ENCODE measurements at places on chromosomes 16 and 17.

DNA sequence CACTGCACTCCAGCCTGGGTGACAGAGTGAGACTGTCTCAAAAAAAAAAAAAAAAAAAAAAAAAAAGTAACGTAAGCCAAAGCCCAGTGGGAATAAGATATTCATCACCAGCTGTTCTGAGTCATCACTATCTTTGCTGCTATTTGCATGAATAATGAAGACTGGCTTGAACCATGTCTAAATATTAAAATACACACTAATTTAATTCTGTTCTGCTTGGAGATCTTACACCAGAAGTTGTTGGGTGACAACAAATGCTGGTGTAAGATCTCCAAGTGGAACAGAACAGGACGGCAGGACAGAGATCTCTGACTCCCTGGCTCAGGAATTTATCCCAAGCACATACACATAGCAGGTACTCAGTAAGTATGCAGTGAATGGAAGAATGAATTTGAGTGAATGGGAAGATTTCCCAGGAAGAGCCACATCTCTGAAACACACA lies 19.6 kb downstream of the DNAH17 start:
- no peak for DNase-seq

GRCh38 chr16:72174726-72175125 lies 2.8 kb upstream of the PMFBP1 start:
- DNase-seq, result no peak

DNA sequence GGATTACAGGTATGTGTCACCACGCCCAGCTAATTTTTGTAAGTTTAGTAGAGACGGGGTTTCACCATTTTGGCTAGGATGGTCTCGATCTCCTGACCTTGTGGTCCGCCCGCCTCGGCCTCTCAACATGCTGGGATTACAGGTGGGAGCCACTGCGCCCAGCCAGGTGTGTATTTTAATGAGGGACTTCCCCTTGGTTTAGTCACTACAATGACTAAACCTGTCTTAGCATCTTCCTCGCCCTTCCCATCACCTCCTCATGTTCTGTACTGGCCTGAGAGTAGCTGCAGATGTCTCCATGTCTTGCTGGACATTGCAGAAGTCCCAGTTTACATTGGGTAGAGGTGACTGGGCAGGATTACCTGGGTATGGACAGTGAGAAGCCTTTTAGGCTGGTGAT lies 9.6 kb downstream of the SLC7A6 start:
- no peak for DNase-seq

GRCh38 chr16:25083065-25083464 lies 28.5 kb upstream of the LCMT1 start:
- DNase-seq, result no peak

GRCh38 chr16:57277586-57277985 lies 6.9 kb downstream of the PLLP start:
- DNase-seq, result peak; percentile 31

- DNase-seq, result no peak
Observed at GRCh38 chr16:51641191-51641765, 490.2 kb upstream of the SALL1 start.

- no peak for DNase-seq
Observed at GRCh38 chr17:49157784-49158183, 25.2 kb downstream of the B4GALNT2 start.

DNA sequence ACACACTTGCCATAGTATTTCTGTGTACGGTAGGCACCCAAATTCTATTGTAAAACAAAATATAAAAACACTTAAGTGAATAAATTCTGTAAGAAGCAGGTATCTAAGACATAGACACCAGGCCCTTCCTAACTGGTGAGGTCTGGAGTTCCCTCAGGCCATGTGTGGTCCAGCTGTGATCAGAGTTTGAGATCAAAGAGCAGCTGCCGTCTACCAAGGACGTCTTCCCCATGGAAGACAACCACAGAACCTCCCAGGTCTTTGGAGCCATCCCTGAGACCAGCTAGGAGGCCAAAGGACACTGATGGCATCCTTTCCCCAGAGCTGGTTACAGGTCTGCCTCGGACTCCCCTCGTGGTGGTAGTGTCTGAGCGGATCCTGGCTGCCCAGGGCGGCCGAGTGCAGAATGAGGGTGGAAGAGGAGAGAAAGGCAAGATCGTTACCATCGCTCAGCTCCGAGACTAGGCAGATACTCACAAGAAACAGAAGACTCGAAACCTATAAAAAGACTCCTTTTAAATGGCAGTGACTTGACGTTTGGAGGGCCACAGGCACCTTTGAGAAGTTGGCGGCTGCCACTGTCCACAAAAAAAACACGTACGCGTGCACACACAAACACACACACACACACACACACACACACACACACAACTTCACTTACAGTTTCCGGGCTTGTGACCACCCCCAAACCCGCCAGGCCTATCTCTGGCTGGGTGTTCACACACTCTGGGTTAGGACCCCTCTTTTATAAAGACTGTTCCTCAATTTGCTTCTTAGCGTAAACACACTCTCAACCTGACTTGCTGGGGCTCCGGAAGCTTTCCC lies 7.5 kb downstream of the TIMP2 start:
- no peak for DNase-seq

- DNase-seq, result no peak
Observed at GRCh38 chr17:29060475-29060874, 17.5 kb downstream of the PIPOX start.

- DNase-seq, result no peak
Observed at GRCh38 chr16:50017553-50017952, 7.5 kb upstream of the CNEP1R1 start.

GRCh38 chr17:78273813-78274212 lies 42.4 kb downstream of the TMEM235 start:
- no peak for DNase-seq

DNA sequence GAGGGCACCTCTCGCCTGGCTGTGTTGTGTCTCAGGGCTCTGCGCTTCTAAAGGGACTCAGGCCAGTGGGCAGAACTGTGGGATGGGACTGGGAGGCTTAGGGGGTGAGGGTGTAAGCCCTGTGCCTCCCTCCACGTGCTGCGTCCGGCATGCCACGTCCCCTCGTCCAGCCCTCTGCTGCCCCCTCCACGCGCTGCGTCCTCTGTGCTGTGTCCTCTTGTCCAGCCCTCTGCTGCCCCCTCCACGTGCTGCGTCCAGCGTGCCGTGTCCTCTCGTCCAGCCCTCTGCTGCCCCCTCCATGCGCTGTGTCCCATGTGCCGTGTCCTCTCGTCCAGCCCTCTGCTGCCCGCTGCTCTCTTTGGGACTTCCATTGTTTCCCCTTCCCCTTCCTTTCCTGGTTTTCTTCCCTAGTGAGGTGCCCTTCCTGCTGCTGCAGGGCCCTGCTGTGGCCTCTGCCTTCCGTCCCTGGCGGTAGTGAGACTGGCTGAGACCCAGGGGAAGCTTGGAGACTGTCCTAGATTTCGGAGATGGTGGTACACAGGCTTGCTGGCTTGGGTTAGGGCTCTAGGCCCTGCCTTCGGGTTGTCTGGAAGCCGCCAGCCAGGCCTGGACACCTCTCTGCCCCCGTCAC lies 6.4 kb upstream of the ZNF750 start:
- no peak for DNase-seq

DNA sequence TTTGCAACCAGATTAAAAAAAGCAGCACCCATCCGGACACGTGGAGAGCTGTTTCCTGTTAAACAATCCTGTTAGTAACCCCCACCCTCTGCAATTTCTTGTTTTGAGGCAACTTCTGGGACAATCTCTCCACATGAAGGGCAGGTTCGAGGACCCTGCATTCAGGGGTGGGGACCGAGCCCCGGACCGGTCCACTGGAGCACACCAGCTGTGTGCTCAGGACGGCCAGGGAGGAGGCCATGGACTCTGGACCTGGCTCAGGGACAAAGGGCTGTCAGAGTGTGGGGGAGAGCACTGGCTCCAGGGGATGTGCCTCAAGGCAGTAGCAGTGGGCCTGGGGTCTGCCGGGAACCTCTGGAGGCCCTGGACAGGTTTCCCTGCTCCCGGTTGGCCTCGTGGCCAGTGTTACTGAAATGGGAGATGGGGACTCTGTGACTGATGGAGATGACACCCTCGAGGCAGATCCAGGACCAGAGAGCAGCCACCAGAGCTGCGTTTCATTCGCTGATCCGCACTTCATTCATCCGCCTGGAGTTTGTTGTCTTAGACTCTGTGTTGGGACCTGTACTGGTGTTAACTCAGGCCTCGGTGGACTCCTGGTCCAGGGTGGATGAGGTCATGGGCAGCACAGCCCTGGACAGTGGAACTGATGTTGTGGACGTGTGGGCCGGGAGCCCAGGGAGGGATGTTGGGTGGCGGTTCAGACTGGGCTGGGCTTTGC lies 2.9 kb upstream of the CPNE7 start:
- DNase-seq, result no peak

Data from activated naive CD4-positive, alpha-beta T cell (primary cell).